ENCODE measurements at places on chromosomes 7 and 10.

GRCh38 chr10:133318494-133319127 is 9.9 kb downstream of the ZNF511 start:
- peak; percentile 52 for DNase-seq

- no peak for DNase-seq
These were observed 79.9 kb upstream of the SLC26A5 start for GRCh38 chr7:103525937-103526336.

- DNase-seq: no peak
These were observed 75.8 kb downstream of the GNAI1 start for GRCh38 chr7:80210400-80210799.

DNA sequence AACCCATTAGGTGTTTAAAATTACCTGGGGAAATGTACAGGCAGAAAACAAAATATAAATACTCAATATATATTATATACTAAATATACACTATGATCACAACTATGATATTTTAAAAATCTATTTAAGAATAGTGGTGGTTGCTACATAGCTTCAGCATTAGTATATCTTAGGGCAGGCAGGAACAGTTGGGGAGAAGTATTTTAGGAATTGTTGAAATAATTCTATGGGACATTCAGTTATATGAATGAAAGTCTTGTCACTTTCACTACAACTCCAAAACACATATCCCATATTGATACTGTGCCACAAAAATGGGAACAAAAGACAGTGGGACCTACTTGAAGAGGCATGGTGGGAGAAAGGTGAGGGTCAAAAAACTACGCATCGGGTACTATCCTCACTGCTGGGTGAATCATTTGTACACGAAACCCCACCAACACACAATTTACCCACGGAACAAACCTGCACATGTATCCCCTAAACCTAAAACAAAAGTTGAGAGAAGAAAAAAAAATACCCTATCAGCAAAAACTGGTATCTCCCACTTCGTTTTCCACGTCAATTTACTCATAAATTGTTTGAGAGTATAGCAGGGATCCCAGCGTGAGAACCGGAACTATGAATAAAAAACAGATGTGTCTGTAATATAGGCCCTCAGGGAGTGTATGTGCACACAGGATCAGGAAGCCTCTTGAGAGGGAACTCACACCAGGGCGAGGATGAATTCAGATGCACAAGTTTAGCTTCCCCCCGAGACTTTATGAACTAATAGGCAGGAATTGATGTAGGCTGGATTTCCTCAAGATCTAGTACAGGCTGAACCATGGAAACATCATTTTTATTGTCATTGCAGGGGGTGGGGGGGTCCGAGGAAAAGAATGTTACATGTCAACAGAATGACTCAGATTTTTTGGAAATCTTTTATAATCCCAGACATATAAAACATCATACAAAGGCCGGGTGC is 16.2 kb downstream of the SLC16A12 start:
- no peak for DNase-seq

GRCh38 chr7:1889556-1890181 is 219.6 kb downstream of the ELFN1 start:
- DNase-seq: no peak

GRCh38 chr10:92567952-92568600 is 5.8 kb downstream of the IDE start:
- no peak for DNase-seq

DNA sequence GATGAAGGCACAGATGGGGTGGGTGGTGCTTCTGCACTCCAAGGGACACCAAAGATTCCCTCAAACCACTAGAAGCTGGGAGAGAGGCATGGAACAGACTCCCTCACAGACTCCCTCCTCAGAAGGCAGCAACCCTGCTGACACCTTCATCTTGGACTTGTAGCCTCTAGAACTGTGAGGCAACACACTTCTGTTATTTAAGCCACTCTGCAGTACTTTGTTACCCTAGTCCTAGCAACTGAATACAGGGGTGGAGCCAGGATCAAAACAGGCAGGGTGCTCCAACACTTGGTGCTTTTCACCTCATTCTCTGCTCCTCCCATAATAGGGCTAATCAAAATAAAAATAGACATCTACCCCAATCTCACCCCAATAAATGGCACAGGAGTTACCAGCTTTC is 2.3 kb upstream of the GSTO1 start:
- no peak for DNase-seq

DNA sequence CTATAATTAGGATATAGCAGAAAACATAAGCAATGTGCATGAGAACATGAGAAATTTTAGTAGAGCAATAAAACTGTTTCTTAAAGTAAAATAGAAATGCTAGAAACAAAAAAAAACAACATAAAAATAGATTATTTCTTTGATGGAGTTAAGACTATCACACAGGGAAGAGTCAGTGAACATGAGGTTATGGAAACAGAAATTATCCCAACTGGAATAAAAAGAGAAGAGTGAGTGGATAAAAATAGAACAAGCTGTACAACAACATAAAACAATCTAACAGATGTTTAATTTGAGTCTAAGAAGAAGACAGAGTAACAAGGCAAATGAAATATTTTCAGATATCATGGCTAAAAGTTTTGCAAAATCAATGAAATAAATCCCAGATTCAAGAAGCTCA is 7.5 kb upstream of the OR6B1 start:
- no peak for DNase-seq

- DNase-seq: no peak
These were observed 15.3 kb upstream of the KCNIP2 start for GRCh38 chr10:101858723-101859500.

- DNase-seq: no peak
These were observed 423.4 kb downstream of the DNAJB6 start for GRCh38 chr7:157760004-157760730.

- no peak for DNase-seq
These were observed 19.2 kb downstream of the PSAP start for GRCh38 chr10:71831646-71832552.

- DNase-seq: no peak
These were observed 12.6 kb downstream of the HOXA4 start for GRCh38 chr7:27117887-27118491.

- DNase-seq: no peak
These were observed 84.0 kb downstream of the ORC5 start for GRCh38 chr7:104123786-104124185.

- DNase-seq: no peak
These were observed 1.9 kb downstream of the ZCCHC24 start for GRCh38 chr10:79443338-79444198.

DNA sequence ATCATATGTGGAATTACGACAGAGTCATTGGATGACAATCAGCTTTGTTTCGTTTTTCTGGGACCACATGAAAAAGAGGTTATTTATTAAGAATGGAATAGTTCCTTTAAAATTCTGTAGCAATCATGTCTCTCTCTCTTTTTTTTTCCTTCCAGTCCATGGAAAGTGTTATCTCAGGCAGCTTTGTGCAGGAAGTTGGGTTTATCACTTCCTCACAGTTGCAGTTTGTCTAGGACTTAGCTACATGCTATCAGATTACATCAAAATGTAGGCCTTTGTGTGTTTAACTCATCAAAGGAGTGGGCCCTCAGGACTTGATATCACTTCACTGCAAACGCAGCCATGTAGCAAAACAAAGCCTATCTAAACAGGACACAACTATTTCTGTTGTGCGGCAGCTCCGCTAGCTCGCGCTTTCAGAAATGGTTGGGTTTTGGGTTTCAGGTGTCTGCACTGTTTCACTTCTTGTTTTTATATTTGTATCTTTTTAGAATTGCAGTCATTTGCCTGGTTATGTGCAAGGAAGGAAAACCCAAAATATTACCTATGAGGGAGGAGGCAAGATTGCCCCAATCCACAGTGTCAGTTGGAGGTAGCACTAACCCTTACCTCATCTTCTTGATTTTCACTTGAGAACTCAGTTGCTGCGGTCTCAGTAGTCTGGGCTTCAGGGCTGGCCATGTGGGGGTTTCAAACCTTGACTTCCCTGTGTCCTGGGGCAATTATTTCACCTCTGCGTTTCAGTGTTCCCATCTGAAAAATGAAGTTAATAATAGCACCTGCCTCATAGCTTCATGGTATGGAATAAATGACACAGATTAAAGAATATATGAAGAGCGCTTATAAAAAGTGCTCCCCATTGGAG is 66.7 kb downstream of the HHEX start:
- no peak for DNase-seq

DNA sequence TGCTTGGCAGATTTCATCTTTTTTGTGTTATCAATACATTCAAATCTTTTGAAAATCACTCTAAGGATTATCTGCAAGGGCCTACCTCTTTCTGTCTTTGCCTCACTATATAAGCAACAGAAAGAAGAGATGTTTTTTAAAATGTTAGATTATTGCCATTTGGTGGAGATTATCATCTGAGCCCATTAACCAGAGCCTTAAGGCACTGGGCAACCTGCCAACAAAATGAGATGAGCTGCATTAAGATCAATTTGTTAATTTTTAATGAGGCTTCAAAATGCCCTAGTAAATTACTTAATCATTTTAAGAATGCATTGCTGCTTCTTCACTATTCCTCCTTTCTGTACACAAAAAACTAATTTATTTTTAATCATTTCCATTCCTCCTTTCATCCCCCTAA is 314.1 kb downstream of the SNX13 start:
- DNase-seq: no peak

DNA sequence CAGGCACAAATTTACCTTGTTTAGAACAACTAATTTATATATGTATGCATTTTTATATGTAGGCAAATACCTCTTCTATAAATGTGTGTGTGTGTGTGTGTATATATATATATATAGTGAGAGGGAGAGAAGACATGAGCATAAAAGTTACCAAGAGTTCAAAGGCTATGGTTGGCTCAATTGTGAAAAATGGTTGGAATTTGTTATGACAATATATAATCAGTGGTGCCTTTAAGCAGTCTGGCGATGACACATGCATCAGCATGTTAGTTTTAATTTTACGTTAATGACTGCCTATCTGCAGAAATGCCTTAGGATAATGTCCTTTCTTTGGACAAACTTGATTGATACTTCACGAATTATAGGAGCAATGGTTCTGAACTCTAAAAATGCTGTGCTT is 980.8 kb upstream of the LRRTM3 start:
- no peak for DNase-seq

GRCh38 chr10:130041451-130042371 is 68.9 kb downstream of the C10orf143 start:
- DNase-seq: no peak

DNA sequence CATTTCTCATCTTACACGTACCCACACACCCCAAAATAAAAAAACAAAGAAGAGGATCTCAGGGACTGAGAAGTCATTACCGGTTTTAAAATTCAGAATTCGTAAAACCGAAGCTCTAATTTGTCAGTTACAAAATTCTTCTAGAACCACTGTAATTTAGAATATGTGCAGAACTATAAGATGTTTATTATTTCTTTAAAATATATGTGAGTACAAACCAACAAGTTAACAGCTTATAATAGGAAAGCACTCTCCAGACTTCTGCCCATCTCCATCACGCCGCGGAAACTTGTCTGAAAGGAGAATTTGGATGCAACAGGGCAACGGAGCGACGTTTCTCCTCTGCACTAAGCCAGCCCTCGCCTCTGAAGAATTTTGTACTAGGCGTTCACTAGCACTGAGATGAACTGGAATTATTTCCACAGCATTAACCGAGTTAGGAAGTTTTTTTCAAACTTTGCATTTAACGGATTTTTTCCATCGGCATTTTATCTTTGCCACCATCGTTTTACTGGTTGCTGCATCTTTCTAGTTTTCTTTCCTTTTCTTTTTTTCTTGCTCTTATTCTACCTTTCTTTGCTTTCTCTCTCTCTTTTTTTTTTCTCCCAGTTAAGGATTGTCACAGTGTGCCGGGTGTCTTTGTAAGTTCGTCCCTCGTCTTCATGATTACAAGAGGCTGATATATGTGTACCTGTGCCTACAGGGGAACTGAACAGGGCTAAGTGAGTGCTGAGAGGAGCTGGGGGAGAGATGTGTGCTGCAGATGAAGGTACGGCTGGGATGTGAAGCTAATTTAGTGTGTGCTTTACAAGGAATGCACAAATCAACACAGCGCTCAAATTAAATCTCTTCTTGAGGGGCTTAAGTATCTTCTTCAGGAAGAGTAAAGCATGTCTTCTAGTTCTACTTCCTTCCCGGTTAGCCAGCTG is 295.9 kb upstream of the NFE2L3 start:
- no peak for DNase-seq

- DNase-seq: no peak
These were observed 158.1 kb downstream of the AGMO start for GRCh38 chr7:15403751-15404150.

DNA sequence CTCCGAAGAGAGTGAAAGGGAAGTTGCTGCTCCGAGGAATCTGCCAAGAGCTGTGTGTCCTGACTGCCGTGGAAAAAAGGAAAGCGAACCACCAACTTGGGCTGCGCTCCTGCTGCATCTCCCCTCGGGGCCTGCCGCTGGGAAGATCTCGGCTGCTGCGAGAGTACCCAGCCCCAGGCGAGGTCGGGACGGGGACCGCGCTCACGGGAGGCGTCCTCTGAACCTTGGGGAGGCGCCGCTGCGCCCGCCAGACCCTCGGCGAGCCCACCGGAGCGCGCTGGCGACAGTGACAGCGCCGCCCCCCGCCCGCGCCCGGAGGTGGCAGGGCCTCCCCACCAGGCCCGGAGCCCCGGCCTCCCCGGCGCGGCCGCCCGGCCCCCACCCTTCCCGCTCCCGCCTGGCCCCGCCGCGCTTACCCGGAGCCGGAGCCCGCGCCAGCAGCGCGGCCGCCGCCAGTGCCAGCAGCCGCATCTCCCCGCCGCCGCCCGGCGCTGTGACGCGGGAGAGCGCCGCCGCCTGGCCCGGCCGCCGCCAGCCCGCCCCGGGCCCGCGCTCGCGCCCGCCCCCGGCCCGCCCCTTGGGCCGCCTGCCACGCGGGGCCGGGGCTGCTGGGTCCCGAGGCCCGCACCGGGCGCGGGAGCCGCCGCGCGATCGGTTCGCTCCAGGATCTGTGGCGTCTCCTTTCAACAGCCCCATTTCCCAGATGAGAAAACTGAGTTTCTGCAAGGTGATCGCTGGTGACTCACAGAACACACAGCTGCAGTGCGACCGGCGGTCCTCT is at the start of gene VSTM4:
Gene VSTM4 (minus strand): TSS at position 508 of the 781 bp plus-strand sequence. CDS start 37 bp downstream, at position 471.
- DNase-seq: no peak

DNA sequence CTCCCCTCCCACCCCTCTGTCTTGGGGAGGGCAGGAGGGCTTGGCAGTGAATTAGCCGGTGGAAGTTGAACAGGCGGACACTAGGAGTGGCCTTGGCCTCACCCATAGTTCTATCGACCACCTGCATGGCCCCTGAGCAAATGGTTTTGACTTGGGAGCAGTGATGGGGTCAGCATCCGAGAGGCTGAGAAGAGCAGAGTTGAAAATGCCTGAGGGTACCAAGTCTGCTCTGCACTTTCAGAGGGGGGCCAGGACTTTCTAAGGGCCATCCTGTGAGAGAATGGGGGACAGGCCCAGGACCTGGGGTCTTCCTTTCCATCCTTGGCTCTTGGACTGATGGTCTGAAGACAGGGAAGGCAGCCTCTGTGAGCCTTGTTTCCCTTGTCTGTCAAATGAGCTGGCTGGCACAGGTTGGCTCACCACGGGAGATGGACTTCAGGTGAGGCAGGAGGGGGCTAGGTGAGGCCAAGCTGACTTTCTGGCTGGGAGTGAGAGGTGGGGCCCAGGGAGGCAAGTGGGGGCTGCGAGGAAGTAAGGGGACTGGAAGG is 29.4 kb downstream of the CDH23 start:
- DNase-seq: no peak

GRCh38 chr10:98920360-98920759 is 315.3 kb downstream of the HPSE2 start:
- DNase-seq: no peak

- no peak for DNase-seq
These were observed 7.8 kb upstream of the BAMBI start for GRCh38 chr10:28669227-28670173.
